ENCODE measurements at places on chromosomes 3 and 15.

DNA sequence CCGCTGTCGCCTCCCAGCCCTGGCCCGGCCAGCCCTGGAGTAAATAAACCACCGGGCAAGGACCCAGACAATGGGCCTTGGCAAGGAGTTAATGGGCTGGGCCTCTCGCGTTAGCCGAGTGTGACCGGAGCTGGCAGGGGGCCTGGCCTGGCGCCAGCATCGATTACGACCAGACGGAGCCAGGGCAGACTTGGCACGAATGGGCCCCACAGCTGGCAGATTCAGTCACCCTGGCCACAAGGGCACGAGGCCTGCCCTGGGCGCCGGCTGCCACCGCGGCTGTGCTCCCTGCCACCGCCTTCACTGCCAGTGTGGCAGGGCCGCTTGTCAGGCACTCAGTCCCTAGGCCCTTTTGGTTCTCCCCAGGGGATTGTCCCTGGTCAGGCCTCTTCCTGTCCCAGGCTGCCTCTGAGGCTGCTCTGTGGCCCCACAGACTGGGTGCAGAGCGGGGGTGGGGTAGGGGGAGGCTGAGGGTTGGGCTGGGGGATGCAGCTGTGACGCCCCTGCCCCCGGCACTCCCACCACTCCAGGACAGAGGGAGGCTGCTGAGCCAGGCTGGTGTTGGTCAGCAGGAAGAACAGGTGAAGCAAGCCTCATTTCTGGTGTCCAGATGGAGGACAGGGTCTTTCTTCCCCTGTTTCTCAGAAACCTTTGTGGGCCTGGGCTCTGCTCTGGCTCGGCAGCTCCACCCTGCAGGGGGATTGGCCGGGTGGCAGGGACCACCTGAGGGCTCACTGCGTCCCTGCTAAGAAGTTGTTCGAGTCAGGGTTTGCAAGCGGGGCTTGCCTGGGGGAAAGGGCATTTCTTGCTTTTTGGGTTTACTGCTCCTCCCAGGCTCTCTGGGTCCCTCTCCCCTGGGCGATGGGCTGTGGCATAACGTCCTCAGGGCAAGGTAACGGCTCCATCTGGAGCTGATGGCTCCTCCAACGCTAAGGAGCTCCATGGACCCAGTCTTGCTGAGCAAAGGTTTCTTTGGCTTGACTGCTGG lies 30.5 kb upstream of the SRP14 start:
- peak; percentile 79 for DNase-seq

- peak; percentile 72 for DNase-seq
Observed at GRCh38 chr3:126959921-126960603, 22.9 kb upstream of the PLXNA1 start.

DNA sequence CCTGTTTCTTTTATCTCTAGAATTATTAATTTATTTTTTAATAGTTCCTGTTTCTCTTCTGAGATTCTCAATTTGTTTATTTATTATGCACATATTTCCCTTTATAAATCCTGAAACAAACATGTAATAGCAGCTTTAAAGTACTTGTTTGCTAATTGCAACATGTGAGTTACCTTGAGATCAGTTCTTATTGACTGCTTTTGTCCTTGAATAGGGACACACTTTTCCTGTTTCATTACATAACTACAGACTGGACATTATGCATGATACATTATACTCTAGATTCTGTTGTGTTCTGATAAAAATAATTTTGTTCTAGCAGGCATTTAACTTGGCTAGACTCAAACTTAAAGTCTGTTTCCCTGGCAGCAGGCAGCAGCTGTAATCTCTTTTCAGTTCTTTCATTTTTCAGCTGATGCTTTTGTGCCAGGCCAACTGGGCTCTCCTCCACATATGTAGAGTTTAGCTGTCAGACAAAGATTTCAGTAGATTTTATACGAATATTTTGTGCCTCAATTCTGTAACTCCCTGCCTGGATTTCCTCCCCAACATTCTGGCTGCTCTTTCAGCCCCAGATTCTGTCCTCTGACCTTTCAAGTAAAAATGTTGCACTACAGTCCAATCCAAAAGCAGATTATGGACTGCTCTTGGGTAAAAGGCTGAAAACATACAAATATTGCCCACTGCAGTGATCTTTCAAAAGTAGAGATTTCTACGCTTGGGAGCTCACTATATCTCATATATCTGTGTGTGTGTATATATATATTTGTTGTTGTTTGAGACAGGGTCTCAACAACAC lies 41.9 kb downstream of the PCOLCE2 start:
- no peak for DNase-seq

DNA sequence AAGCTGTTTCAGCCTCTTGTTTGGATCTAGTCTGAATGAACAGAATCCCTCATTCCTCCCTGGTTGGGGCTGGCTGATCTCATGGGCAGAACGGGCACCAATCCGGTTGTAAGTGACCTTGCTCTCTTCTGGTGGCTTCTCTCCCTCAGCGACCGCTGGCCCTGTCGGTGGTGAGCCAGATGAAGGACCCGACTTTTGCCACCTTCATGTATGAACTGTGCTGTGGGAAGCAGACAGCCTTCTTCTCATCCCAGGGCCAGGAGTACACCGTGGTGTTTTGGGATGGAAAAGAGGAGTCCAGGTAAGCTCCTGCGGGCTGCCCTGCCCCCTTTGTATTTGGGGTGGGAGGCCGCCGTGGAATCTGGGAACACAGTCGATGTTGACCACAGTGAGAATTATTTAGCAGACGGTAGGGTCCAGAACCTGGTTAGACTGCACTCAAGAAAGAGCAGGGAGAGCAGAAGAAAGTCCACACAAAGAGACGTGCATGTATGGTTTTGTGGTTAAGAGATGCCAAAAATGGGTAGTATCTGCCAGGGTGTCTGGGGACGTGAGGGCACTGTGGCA lies 138.8 kb downstream of the LRRK1 start:
- DNase-seq = no peak

DNA sequence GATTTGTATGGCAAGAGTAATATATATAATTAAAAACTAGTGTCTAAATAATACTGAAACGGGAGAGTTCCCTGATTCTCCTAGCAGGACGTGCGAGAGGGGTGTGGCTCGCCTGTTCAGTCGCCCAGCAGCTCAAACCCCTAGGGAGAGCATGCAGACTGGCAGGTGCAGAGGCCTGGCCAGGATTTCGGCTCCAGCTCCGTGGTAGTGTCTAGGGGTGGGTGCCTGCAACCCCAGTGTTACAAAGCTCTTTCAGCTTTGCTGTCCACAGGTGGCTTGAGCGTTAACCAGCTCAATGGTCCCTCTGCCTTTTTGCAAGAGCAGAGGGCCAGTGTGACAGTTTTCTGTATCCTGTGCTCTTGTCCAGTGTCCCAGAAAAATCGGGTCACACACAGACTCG lies 226.6 kb downstream of the ALCAM start:
- DNase-seq = no peak

DNA sequence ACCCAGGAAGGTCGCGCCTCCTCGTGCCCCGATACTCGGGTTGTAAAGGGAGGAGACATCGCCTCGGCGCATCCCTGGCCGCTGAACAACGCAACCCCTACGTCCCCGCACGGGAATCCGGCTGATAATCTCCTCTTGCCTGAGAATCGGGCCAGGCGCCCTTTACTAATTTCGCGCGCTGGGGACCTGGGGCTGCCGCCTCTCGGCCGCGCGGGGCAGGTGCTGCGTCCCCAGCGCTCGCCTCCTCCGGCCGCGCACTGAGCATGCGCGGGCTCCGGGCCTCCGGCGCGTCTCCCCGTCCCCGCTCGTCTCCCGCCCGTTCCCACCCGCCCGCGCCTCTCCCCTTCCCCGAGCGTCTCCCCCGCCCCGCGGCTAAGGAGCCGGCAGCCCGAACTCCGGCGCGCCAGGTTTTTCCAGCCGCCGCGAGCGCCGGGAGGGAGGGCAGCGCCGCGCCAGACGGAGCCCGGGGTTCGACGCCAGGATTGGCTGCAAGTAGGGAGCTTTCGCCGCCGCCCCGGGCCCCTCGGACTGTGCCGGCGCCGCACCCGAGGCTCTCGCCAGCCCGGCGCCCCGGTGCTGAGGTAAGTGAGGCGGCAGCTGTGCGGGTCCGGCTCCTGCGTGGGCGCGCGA lies at the start of gene CNTN4:
Gene CNTN4 (plus strand): TSS at position 469 of the 630 bp plus-strand sequence.
- DNase-seq = peak; percentile 51

GRCh38 chr3:163766112-163766511 lies 1312.2 kb downstream of the SI start:
- no peak for DNase-seq

Measured in fibroblast of skin of back (primary cell).